ENCODE measurements at places on chromosomes 3 and 15.

DNA sequence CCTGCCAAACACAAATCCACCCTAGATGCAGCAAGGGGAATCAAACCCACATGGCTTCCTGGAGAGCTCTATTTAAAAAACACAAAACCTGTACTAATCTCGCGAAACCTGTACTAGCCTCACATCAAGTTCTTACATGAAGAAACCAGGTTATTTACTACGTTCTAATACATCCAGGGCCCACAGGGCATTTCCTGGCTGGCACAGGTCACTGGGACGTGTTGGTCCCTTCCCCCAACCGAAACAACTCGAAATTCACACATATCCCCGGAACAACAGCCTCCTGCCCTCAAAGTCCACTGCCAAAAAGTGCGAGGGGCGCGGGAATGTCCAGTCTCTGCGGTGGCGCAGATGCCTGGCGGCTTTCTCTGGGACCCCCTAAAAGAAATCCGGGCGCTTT is 955 bp downstream of the CDCP1 start:
- no peak for DNase-seq

- no peak for DNase-seq
Observed at GRCh38 chr3:17122758-17123157, 238.0 kb downstream of the PLCL2 start.

GRCh38 chr15:82809308-82810060 is at the start of gene WHAMM:
Gene WHAMM (plus strand): TSS chr15:82809628. CDS start chr15:82809727, 99 bp downstream.
- DNase-seq = peak; percentile 93

- DNase-seq = no peak
Observed at GRCh38 chr15:40471808-40472150, 995 bp downstream of the CHST14 start.

DNA sequence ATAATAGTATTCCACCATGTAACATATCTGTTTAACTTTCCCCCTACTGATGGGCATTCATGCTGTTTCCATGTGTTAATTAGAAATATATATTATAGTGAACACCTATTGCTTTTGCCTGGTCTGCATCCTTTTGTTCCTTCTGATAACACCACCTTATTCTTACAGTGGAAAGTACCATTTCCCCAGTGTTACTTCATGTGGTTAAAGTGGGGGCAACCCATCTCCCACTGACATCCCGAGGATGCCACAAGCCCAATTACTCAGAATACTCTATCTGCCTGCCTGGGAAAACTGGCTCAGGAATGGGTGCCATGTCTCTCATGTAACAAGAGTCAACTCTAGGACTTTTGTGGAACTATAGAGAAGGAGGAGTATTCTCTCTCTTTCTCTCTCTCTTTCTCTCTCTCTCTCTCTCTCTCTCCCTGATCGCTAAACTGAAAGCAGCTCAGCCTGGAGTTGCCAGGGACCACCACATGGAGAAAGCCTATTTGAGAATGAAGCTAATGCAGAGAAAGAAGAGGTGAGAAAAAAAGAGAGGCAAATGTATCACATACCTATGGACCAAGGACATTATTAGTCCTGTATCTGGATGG is 66.4 kb upstream of the PPIB start:
- DNase-seq = no peak

DNA sequence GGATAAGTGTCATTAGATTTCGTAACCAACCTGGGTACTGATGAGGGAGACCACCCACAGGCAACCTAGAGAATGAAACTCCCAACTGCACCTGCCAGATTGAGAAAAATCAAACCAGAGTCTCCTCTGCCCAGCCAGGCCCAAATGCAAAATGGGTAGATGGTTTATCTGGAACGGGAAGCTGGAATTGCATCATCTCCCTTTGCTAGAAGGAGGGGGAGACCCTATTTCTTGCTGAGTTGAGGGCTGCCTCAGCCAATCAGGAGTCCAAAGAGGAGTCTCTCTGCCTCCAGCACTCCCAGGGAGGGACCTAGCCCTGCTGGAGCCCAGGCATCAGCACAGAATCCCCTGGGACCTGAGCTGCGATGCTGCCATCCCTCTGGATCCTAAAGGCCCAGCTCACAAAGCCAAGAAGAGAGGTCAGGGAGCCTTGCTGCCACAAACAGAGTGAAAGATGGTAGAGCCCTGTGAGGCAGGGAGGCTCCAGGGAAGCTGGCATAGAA is 8.1 kb downstream of the RMDN3 start:
- DNase-seq = no peak

DNA sequence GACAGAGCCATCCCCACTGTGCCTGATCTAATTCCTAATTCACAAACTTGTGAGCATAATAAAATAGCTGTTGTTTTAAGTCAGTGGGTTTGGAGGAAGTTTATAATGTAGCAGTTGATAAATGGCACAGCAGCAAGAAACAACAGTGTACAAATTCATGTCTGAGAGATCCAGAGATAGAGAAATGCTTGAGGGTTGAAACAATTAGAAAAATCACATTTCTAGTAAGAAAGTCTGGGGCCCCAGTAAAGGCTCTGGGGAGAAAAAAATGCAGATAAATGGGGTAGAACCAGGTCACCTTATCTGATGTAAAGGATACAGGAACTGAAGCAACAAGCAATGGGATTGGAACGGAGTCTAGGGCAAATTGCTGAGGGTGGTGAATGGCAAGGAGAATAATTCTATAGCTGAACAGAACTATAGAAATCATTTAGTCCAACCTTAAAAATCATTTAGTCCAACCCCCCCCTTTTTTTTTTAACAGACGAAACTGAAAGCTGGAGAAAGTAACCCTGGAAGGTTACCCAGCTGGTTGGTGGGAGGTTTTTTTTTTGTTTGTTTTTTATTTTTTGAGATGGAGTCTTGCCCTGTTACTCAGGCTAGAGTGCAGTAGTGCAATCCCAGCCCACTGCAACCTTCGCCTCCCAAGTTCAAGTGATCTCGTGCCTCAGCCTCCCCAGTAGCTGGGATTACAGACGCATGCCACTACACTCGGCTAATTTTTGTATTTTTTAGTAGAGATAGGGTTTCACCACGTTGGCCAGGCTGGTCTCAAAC is 14.3 kb upstream of the SHQ1 start:
- no peak for DNase-seq

DNA sequence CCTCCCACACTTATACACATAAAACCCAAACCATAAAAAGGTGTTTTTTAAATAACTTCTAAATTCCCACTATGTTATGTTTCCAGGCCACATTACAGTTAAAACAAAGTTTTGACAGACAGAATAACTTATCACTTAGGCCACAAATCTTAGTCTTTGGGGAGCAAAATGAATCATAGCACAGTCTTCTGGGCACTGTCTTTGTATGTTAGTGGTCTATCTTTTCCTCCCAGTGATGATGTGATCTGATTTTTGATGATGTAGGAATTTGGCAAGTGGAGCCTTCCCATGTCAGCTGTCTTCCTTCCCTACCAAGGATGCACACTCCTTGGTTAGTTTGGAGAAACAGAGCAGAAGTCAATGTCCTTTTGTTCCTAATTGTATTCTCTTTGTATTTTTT is 67.3 kb downstream of the THSD4 start:
- no peak for DNase-seq

- DNase-seq = no peak
Observed at GRCh38 chr15:60762638-60763037, 283.7 kb upstream of the ICE2 start.

GRCh38 chr15:73683777-73684580 is at the start of gene CD276:
Gene CD276 (plus strand): TSS chr15:73684383. CDS start chr15:73699640, 15,257 bp downstream.
- no peak for DNase-seq

DNA sequence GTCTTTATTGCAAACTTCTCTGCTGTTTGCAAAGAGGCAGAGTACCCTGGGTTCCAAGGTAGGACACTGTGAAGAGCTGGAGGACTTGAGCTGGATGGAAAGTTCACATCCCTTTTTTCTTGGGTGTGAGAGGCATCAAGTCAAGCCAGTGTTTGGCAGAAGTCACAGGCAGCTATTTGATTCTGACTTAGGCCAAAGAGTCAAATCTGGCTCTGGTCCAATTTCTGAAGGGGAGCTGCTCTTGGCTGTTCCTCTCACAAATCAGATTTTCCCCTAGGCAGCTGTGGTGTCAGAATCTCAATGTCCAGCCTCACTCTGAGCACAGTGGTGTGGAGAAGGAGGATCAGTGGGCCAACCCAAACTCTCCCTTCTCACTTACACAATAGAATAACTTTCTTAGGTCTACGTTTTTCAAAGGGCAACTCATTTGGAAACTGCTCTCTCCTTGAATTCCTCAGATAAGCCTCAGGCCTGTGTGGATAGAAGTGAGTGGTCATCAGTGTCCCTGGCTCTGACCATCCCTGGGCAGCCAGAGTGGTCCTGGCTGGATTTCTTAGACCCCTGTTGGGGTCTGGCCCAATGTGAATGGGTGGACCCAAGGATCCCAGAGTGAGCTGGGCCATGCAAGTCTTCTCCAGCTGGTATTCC is 18.2 kb upstream of the AMOTL2 start:
- DNase-seq = no peak

GRCh38 chr3:124078953-124079911 is 87.3 kb upstream of the ROPN1 start:
- no peak for DNase-seq

DNA sequence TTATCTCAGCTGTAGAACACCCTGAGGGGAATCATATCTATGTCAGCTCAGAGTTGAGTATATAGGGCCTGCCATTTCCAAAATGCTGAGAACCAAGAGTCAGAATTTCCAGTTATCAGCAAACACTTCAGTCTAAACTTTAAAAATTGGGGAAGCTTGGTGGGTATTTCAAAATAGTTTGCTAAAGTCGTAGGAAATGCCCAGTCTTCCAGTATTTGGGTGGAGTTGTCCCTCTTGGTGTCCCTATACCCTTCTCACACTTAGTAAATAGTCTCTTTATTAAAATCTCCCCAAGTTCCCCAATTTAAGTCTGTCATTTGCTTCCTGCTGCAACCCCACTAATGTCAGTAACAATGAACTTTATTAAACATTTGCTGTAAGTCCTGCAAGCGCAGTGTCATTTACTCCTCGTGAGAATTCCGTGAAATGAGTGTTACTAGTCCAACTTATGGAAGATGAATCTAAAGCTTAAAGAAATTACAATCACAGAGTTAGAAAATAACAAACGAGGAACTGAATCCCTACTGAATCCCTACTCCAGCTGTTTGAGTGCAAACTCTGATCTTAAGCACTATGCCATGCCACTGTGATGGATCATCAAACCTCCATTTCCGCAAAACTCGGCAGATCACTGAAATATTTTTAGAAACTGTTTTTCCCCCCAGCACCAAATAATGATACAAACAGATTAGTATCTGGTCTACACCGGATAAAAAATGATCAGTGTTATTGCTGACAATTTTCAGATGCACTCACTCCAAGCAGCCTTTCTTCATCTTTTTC is 341.7 kb upstream of the PROK2 start:
- DNase-seq = no peak

DNA sequence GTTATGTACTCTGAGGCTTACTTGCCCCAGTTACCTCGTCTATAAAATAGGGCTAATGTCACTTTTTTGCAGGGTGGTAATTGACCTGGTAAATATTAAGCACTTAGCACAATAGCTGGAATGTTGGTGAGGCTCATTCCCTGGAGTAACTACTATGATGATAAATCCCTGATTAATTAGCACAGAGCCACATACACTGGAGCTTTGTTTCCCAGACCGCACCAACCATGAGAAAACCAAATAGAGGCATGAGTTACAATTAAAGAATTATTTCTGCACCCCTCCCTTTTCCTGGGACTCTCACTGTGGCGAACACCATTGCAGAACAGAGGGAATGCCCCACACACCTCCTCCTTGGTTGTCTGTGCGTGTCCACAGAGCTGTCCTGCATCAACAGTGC is 76.6 kb upstream of the CPOX start:
- no peak for DNase-seq

- DNase-seq = no peak
Observed at GRCh38 chr15:29682781-29683180, 139.5 kb downstream of the TJP1 start.

Data from T-helper 22 cell (primary cell).